ENCODE measurements at places on chromosomes 13 and 19. TPM values are rescaled to one million over a fixed set of nuclear protein-coding genes. Genes with fewer than 3 reads are reported as not detected.

Gene CALR3
- not detected for total RNA-seq

Gene KCNC3
- total RNA-seq = 1.8 TPM

Gene WTIP
- 8.3 TPM for total RNA-seq

Gene CTXN1
- 10.2 TPM for total RNA-seq

Gene UPK1A
- not detected for total RNA-seq

Gene C19orf67
- total RNA-seq = not detected

Gene RASA3
- total RNA-seq = 10.2 TPM

DNA sequence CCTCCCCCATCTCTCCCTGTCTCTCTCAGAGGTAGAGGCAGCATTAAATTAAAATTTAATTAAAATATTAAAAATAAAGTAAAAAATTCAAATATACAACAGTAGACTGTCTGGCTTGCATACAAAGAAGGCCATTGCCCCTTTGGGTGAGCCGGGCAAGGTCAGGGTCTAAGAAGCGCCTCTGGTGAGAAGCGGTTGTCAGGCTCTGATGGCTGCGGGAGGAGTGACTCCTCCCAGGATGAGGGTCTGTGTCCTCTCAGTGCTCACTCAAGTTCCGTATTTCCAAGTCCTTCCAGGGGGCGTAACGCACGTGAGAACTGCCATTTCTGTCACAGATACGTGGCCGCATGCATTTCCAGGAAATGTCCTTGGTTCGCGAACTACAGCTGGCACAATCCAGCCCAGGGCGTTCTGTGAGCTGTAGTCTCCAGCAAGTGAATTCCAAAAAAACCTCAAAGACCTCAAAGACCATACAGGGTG lies 737 bp upstream of the ZNF181 start:
- H3K4me3 ChIP-seq = peak overlapping the region; percentile 70
- H3K27ac ChIP-seq = peak overlapping the region; percentile 99
- peaks cover 35% of the 10 kb centered on the region for H3K4me1 ChIP-seq
- DNase-seq = no peak
- H3K36me3 ChIP-seq = peaks cover 5% of the 10 kb centered on the region

DNA sequence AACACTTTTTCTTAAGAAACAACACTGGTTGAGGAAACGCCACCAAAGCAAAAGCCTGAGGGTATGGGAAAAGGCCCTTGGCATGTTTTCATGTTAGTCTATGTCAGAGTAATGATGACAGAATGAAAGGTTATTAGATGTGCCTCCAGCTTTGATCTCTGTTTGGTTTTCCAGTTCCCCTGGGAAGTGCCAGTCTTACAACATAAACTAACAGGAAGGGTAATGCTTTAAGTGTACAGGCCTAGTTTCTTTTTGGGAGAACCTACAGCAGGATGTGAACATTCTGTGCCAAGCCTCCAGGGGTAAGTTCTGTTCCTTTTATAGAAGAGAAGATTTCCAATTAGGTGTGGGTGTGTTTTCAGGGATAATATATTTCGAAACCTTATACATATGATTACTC lies 121.7 kb downstream of the FNDC3A start:
- H3K27ac ChIP-seq = no peak overlapping the region
- H3K27me3 ChIP-seq = no peaks in the 10 kb centered on the region
- no peaks in the 10 kb centered on the region for H3K36me3 ChIP-seq
- H3K4me3 ChIP-seq = no peak overlapping the region
- peaks cover 60% of the 10 kb centered on the region for H3K4me1 ChIP-seq

GRCh38 chr13:20968745-20969144 lies 66.2 kb upstream of the XPO4 start:
- peaks cover 2% of the 10 kb centered on the region for H3K36me3 ChIP-seq
- peaks cover 5% of the 10 kb centered on the region for H3K27me3 ChIP-seq
- H3K27ac ChIP-seq = no peak overlapping the region

DNA sequence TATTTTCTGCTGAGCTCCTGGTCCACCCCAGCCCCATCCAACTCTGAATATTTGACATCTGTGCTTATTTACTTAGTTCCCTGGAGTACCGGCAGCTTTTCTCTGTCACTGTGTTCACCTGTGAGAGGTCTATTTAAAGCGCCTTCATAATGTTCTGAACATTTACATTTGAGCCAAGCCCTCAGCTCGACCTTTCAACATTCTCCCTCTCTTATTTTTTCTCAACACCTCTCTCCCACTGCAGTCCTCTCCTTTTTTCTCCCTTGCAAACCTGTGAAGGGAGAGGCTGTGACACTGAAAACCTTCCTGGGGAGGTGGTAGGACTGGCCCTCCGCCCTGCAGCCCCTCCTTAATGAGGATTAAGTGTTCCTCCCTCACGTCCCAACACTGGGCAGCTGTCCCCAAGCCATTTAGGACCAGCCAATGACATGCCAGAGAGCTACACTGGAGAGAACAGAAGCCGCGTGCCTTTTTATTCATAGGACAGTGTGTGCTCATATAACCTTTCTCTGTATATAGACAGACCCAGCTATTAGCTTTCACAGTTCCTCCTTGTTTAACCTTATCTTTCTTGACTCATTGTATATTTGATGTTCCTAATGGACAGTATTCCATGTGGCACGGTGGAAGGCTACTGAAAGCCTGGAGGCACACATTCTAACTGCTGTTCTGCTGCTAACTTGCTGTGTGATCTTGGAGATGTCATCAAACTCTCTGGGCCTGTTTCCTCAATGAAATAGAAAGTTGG lies 134.8 kb downstream of the NUFIP1 start:
- H3K4me3 ChIP-seq = no peak overlapping the region
- DNase-seq = peak; percentile 89
- H3K27ac ChIP-seq = peak overlapping the region; percentile 93

DNA sequence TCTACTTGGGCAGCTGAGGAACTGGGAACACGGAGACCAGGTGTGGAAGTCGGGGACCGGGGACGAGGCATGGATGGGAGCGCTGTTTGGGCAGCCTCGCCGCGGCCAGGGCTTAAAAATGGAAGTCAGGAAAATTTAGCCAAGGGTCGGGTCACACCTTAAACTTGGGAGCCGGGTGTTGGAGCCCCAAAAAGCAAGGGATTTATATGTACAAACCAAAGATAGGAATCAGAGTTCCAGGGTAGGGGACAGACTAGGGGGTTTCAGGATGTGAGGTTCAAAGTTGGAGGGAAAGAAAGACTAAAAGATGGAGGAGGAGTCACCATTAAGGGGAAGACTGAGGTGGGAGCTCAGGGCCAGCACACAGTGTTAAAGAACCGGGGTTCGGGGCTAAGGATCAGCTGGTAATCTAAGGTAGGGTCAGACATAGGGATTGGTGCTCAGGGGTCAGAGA lies 530 bp downstream of the FOXA3 start:
- no peaks in the 10 kb centered on the region for H3K36me3 ChIP-seq
- H3K4me3 ChIP-seq = peak overlapping the region; percentile 58
- no peaks in the 10 kb centered on the region for H3K27me3 ChIP-seq
- peak overlapping the region; percentile 62 for H3K27ac ChIP-seq
- no peak for DNase-seq

GRCh38 chr19:50843701-50844221 lies 10.4 kb upstream of the KLK15 start:
- H3K27ac ChIP-seq = no peak overlapping the region
- H3K36me3 ChIP-seq = no peaks in the 10 kb centered on the region
- no peak for DNase-seq
- no peak overlapping the region for H3K4me3 ChIP-seq
- no peaks in the 10 kb centered on the region for H3K4me1 ChIP-seq

DNA sequence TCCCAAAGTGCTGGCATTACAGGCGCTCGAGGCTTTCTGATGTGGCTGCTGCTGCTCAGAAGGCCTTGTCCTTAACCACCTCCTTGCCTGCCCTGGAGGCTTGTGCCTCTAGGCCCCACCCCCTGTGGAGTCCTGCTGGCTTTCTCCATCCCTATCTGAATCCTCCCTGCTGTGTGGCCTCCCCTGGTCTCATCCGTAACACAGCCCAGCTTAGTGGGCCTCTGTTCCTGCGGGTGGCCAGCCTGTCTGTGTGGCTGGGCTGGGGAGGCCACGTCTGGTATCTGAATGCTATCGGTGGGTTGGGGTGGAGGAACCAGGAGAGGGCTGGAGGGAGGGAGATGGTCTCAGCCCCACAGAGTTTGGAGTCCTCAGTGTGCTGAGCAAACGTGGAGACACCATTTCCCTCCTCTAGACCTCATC lies 4.7 kb downstream of the RPL28 start:
- H3K4me3 ChIP-seq = no peak overlapping the region
- H3K36me3 ChIP-seq = peaks cover 8% of the 10 kb centered on the region
- H3K4me1 ChIP-seq = peaks cover 27% of the 10 kb centered on the region
- DNase-seq = no peak
- no peak overlapping the region for H3K27ac ChIP-seq

- no peaks in the 10 kb centered on the region for H3K27me3 ChIP-seq
- H3K27ac ChIP-seq = no peak overlapping the region
- no peaks in the 10 kb centered on the region for H3K36me3 ChIP-seq
- no peaks in the 10 kb centered on the region for H3K4me1 ChIP-seq
- no peak overlapping the region for H3K4me3 ChIP-seq
Observed at GRCh38 chr13:73335944-73336343, 277.1 kb downstream of the KLF5 start.

- H3K27me3 ChIP-seq = no peaks in the 10 kb centered on the region
- H3K4me1 ChIP-seq = peaks cover 11% of the 10 kb centered on the region
- no peak overlapping the region for H3K27ac ChIP-seq
- peaks cover 2% of the 10 kb centered on the region for H3K36me3 ChIP-seq
- no peak overlapping the region for H3K4me3 ChIP-seq
Observed at GRCh38 chr19:18168673-18169381, 4.8 kb upstream of the IFI30 start.

GRCh38 chr19:31641591-31641990 lies 292.4 kb upstream of the TSHZ3 start:
- H3K27me3 ChIP-seq = no peaks in the 10 kb centered on the region
- H3K4me3 ChIP-seq = no peak overlapping the region
- no peak overlapping the region for H3K27ac ChIP-seq
- DNase-seq = no peak
- H3K36me3 ChIP-seq = no peaks in the 10 kb centered on the region

GRCh38 chr13:112131713-112132113 lies 64.8 kb downstream of the SOX1 start:
- H3K27me3 ChIP-seq = peaks cover 16% of the 10 kb centered on the region
- no peak overlapping the region for H3K4me3 ChIP-seq
- H3K4me1 ChIP-seq = no peaks in the 10 kb centered on the region
- H3K27ac ChIP-seq = no peak overlapping the region

GRCh38 chr13:29702912-29703351 lies 107.4 kb upstream of the SLC7A1 start:
- no peak overlapping the region for H3K27ac ChIP-seq
- H3K4me1 ChIP-seq = no peaks in the 10 kb centered on the region
- H3K27me3 ChIP-seq = no peaks in the 10 kb centered on the region
- H3K4me3 ChIP-seq = no peak overlapping the region
- peak; percentile 18 for DNase-seq
- no peaks in the 10 kb centered on the region for H3K36me3 ChIP-seq

DNA sequence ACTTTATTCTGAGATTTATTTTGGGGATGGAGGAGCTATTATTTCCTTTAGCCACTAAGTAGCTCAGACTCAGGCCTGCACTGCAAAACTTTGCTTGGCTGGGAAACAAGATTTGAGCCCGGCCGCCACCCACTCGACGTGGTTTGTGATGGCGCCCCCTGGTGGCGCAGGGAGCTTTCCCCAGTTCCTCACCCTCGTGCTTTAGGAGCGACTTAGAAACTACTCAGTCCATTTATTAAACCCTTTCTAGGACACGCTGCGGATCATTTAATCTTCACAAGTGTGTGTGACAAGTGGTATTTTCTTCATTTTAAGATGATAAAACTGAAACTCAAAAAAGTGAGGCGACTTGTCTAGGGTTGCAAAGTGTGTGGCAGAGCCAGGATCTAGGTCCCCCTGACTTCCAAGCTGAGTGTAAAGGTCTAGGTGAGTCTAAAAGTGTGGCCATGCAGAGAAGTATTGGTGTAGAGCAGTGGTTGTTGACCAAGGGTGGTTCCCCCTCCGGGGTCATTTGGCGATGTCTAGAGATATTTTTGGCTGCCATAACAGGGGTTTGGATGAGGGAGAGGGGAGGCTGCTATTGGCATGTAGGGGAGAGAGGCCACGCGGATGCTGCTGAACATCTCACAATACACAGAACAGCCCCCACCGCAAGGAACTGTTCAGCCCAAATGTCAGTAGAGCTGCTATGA lies 2.2 kb downstream of the CXCL17 start:
- H3K36me3 ChIP-seq = no peaks in the 10 kb centered on the region
- H3K27me3 ChIP-seq = no peaks in the 10 kb centered on the region
- DNase-seq = peak; percentile 86
- peaks cover 52% of the 10 kb centered on the region for H3K4me1 ChIP-seq
- H3K4me3 ChIP-seq = no peak overlapping the region

- DNase-seq = no peak
- H3K4me3 ChIP-seq = no peak overlapping the region
- H3K27me3 ChIP-seq = no peaks in the 10 kb centered on the region
- no peak overlapping the region for H3K27ac ChIP-seq
- no peaks in the 10 kb centered on the region for H3K36me3 ChIP-seq
Observed at GRCh38 chr13:104301171-104301975, 1235.2 kb upstream of the SLC10A2 start.

- H3K4me3 ChIP-seq = no peak overlapping the region
- H3K27ac ChIP-seq = no peak overlapping the region
- H3K27me3 ChIP-seq = no peaks in the 10 kb centered on the region
- no peaks in the 10 kb centered on the region for H3K36me3 ChIP-seq
- DNase-seq = no peak
Observed at GRCh38 chr19:13425151-13425550, 81.1 kb downstream of the CACNA1A start.

DNA sequence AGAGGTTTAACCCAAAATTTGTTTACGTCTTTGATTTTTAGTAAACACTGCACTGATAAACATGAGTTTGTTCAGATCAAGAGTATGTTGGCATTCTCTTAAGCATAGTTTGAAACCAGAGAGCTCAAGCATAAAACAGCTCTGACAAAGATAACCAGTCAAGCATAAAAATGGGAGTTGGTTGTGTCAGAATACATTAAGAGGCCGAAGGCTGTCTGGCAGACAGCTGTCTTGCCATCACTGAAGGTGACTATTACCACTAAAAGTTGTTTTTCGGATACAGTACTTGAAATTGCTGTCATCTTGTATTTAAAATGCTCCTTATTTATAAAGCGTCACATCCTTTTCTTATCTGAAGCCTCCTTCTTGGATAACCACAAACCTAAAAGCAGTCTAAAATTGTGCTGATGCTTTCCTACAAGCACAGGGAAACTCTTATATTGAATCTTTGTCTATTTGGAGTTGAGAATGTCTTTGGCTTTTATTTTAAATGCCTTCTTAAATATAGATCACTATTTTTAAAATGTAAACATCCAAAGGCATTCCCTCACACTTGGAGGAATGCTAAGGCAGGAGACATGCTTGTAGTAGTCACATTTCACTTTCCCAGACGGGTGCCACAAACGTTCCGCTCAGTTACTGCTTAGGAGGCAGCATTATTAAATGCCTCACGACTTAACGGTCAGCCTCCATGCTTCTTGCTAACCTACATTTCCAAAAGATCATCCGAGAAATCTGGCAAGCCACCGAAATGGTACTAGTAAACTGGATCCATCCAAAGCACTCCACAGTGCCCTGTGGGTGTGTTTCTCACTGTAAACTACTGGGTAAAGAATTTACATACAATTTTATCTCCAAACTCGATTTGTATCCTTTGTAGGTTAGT lies 1.5 kb downstream of the SMAD9 start:
- no peak for DNase-seq
- peaks cover 14% of the 10 kb centered on the region for H3K4me1 ChIP-seq
- no peaks in the 10 kb centered on the region for H3K27me3 ChIP-seq
- no peaks in the 10 kb centered on the region for H3K36me3 ChIP-seq

GRCh38 chr19:48678201-48678600 lies 5.4 kb upstream of the NTN5 start:
- no peaks in the 10 kb centered on the region for H3K36me3 ChIP-seq
- H3K4me1 ChIP-seq = peaks cover 28% of the 10 kb centered on the region
- H3K27ac ChIP-seq = peak overlapping the region; percentile 90
- DNase-seq = peak; percentile 93
- H3K27me3 ChIP-seq = no peaks in the 10 kb centered on the region

GRCh38 chr19:16361254-16361653 lies 36.6 kb downstream of the KLF2 start:
- peaks cover 27% of the 10 kb centered on the region for H3K4me1 ChIP-seq
- H3K36me3 ChIP-seq = no peaks in the 10 kb centered on the region
- no peak overlapping the region for H3K4me3 ChIP-seq

Data from body of pancreas (tissue), 4 donors.